ENCODE measurements at places on chromosomes 3 and 15.
A peak's percentile ranks its signal among the peaks of the same experiment; 100 is the strongest.

DNA sequence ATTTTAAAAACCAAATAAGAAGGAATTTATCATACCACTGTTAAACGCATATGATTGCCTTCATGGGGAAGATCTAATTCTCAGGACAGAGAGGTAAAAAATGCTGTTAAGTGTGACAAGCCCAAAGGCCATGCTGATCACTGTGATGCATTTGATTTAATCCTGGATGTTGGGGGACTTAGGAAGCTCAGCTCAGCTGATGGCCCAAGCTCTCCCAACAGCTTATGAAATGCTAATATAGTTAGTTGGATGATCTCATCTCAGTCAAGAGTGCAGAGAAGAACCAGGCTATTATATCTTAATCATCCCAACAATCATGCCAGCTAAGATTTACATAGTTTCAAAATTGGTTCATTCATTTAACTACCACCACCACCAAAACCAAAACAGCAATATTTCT lies 340.0 kb downstream of the IL20RB start:
- DNase-seq: no peak

DNA sequence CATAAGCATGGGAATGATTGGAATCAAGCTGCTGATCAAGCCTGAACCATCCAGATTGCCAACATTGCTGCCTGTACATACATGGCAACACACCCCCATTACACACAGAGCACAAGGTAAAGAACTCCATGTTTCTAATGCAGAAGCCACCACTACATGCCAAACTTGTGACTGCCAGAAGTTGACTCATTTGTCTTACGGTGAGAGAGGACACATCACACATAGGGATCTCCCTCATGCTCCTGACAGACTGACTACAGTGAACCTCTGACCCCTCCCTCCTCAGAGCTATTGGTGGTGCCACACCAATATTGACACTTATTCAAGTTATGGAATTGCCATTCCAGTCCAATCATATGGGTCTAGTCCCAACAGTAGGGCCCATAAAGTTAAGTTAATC lies 42.3 kb downstream of the EFHB start:
- DNase-seq: no peak

DNA sequence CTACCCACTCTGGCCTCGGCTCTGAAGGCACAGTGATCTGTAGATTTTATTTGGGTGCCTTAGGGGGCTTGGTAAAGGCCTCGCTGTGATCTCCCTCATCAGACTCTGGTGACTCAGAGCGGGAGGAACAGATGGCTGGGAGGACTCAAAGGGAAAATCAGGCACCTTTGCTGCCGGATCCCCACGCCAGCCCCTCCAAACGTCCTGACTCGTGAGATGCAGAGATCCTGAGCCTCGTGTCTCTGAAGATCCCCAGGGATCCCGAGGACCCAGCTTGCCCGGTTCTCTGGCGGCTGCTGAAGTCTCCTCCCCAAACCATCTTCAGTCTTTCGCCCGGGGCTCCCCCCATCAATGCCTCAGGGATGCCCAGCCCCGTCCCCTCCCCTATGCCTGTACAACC lies 32.8 kb downstream of the MUC20 start:
- DNase-seq: no peak

DNA sequence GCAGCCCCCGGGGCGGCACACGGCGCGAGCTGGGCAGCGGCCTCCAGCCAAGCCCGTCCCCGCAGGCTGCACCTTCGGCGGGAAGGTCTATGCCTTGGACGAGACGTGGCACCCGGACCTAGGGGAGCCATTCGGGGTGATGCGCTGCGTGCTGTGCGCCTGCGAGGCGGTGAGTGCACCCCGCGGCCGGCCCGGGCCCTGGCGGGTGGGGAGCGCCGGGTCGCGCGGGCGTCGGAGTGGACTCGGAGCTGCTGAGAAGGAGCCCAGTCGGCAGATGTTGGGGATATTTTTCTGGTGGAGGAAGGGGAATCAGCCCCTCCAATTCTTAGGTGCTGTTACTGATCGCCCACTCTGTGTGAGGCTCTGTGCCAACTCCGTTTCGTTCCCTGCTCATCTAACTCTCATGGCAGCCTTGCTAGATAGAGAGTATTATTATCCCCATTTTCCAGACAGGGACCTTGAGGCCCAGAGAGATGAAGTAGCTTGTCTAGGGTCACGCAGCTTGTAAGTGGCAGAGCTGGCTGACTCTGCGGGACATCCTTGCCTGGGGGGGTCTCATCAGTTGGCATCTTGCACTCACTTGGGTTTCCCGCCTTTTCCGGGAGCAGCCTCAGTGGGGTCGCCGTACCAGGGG lies 890 bp downstream of the CHRD start:
- no peak for DNase-seq

DNA sequence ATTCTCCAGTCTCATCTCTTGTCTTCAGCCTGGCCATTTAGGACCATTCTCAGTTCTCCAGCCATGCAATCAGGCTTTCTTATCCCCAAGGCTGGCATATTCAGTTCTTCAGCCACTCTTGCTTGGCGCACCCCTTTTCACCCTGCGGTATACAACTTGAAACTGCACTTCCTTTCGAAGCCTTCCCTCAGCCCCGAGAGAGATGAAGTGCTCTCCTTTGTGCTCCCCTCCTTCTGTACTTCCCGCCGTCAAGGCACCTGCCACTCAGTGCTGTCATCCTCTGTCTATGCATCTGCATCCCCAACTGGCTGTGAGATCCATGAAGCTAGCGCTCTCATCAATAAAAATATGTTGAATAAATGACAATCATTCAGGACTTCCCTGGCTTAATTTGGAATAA lies 45.7 kb downstream of the MORC1 start:
- no peak for DNase-seq

DNA sequence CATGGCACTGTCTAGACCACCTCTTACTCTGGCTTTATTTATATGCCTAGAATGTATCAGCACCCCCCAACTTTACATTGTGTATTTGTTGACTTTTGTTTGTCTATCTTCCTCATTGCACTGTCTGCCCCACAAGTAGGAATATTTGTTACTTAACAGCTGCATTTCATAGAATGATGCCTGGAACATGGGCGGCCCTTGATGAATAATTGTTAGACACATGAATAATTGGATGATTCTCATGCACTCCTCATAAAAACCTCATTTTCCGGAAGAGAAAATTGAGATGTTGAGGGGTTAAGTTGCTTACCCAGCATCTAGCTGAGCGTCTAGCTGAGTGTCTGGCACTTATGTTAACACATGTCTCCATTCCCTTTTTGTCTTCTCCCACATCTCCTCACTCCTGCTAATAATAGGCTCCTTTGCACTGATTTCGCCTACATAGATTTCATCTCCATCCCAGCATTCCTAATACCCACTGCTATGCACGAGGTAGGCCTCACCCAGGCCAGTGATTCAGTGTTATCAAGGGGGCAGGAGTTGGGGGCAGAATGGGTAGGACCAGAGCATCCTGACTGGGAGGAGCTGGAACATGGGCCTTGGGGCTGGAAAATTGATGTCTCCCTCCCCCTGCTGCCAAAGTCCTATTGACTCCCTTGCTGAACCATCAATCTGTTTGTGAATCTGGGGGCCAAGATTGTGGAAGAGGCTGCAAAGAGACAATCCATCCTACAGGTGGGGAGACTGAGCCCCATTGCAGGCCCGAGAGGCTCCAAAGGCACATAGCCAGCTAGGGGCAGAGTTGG lies 7.8 kb upstream of the WNT7A start:
- DNase-seq: no peak

GRCh38 chr15:80401456-80401855 lies 2.7 kb upstream of the ARNT2 start:
- DNase-seq: no peak

DNA sequence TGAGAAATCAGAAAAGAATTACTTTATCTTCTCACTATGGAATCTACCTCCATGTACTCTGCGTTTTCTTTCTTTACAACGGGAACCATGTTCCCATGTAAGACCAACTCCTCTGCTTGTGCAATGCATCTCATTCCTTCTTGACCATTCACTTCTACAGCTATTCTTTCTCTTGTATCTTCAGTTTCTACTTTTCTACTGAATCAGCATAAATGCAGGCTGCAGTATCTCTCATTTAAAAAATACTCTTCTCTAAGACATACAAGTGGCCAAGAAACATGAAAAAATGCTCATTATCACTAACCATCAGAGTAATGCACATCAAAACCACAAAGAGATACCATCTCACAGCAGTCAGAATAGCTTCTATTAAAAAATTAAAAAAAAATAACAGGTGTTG lies 74.1 kb upstream of the NANOGP8 start:
- DNase-seq: no peak

DNA sequence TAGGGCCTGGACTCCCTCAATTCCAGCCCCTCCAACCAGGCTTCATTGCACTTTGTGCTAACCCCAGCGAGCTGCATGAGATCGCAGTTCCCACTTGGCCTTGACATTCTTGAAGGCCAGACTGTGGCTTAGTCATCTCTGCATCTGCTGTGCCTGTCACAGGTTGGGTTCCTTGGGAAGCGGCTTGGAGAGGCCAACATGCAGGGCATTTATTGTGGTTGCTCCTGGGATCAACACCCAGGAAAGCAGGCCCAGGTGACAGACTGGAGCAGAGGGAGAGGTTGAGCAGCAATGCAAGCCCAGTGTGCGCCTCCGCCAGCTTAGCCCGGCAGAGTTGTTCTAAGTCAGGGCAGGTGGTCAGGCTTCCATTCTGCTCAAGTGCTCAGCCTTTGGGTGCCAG lies 10.5 kb downstream of the ABCF3 start:
- no peak for DNase-seq

DNA sequence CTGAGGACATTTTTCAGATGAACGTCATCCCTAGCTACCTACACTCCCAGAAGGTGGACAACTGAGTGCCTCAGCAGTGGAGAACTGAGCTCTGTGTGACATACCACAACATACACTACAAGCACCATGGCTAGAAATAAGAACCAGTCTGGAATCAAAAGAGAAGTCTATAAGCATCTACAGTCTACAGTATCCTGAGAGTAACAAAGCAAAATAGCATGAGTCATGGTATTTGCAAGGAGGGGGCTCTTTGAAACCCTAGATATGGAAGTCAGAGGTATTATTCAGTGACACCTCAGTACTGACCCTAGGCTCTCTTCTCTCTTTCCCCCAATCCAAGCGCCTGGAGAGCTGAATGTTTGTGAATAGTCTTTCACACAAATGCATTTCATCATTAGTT lies 87.5 kb downstream of the TNIK start:
- no peak for DNase-seq

DNA sequence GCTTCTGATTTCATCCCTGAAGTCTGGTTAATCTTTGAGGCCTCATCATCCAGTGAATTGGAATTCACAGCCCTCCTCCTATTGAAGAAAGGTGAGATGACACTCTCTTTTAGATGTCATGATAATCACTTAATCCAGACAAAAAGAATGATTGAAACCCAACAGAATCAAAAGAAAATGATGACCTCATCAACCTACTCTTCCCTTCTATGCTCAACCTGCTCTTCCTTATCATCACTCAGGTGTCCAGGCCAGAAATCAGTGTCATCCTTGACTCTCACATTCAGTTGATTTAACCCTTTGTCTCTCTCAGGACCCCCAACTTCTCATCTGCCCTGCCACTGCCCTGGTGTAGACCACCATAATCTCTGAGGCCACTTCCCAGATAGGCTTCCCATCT lies 11.8 kb downstream of the PLA2G4E start:
- no peak for DNase-seq

DNA sequence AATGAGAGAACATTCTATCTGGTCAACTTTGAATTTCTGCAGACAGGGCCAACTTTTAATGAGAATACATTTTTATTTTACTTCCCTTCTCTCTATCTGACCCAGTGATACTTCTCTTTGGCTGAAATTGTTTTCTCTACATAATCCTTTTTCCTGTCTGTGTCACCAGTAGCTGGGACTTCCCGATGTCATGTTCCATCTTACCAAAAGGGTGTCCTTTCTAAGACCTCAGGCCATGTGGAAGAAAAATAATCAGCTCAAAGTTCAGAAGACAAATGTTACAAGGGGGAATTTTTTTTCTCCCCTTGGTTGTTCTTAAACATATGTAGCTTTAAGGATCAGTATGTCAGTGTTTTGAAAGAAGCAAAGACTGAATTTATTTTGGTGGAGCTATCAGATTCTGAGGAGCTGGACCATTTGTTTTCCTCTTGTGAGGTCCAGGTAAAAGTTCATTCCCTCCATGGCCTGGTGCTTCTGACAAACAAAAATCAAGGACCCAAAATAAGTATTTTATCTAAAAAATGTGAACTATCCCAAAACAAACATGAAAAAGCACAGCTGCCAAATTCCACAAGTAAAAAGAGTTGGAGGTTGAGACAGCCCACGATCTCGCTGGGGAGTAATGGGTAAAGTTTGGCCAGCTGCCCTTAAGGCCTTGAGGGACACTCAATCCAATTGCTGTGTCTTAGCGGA lies 859.4 kb upstream of the NR2F2 start:
- no peak for DNase-seq

- peak; percentile 59 for DNase-seq
Observed at GRCh38 chr3:56800130-56800831, 1.5 kb downstream of the ARHGEF3 start.
